ENCODE measurements at places on chromosomes 12 and 14.

DNA sequence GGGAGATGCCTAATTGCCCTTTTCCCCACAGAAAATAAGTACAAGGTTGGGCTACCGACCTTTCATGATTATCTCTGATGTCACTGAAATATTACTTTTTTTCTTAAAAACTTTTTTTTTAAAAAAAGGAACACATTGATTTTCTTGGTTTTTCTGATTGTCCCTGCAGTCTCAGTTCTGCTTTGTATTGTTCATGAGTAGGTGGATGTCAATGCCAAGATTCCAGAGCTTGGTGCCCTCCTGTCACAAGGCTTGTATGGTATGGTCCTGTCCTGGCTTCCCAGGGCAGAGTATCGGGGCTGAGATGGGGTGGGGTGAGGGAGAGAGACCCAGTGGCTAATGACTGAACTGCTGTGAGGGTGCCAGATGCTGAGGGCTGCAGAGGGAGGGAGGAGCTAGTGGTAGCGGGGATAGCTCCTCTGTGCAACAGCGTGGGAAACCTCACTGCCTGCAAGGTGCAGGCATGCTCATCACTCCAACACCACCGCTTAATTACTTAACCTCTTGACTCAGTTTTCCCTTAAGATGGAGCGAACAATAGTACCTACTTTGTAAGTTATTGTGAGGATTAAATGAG lies 4.4 kb upstream of the CTDSP2 start:
- DNase-seq: peak; percentile 54

DNA sequence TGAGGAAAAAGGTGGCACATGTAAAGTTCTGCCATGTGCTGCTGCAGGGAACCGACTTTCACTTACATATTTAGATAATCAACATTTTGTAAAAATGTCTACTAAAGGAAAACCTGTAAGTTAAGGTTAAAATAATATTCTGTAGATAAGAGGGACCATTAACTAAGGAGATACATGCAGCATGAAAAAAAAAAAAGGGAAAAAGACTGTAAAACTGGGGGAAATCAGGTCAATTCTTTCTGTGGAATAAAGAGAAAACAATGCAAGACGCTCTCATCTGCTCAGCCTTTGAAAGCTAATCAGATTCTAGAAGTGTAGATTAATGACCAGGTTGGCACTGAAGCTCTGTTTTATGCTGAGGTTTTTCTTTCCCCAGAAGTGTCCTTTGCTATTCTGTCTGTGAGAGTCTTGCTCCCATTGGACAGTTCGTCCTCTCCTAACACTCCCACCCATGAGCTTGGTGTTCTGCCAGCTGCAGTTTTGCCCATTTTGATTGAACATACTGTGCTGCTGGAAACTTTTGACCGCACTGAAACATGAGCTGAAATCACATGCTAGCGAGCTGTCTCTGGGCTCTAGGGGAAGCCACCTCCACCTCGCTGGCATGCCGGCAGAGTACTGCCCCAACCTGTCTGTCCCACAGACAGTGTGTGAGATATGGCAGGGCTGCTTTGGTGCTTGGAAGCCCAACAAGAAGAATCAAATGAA lies 39.7 kb downstream of the PPTC7 start:
- no peak for DNase-seq

DNA sequence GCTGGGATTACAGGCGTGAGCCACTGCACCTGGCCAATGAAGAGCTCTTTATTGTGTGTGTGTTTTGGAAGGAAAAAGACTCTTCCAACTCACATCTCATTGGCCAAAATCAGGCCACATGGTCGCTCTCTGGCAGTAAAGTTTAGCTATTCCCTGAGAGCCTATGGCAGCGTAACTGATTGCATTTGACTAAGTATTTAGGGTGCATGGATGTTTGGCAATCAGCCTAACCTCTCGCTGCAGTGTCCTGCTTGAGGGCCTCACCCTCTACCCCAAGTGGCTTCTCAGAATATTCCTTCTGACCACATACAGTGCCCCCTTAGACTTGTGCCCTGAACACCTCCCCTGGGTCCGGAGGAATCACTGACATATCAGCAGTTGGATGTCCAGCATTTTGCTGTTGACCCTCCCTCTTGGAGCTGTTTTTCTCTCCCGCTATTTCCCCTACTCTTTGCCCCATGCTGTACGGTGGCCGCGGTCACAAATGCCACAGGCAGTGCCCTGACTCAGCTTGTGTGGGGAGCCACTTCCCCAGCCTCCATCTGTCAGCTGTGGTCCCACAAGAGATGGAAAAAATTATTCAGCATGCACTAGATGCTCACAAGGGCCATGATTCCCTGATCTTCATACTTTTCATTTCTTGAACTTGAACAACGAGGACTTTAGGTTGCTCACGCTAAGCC lies 9.5 kb downstream of the PHETA1 start:
- no peak for DNase-seq

- DNase-seq: no peak
Observed at GRCh38 chr14:64580467-64580866, 30.7 kb downstream of the PPP1R36 start.

GRCh38 chr12:123441523-123442164 lies 5.2 kb upstream of the RILPL2 start:
- DNase-seq: no peak

- DNase-seq: no peak
Observed at GRCh38 chr12:103757248-103757647, 83.8 kb downstream of the NT5DC3 start.

DNA sequence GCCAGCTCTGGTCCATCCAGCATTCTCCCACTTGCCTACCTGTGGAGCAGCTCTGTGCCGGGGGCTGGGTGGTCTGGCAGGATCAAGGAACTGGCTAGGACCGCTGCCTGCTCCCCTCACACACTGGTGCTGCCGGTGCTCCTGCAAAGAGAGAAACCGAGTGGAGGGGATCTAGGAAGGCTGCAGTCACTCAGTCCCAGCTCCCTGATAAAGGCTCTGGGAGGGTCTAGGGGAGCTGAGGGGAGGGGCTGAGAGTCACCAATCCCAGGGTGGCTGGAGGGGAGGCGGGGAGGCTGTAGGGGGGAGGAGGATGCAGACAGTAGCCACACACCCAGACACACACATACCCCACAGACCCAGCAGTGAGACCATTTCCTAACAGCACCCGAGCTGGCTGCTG lies at the start of gene TAC3:
Gene TAC3 (minus strand): TSS at position 182 of the 400 bp plus-strand sequence. CDS start 732 bp downstream, outside the sequence.
- no peak for DNase-seq
